Cerebellum (tissue), 4 donors: ENCODE measurements at places on chromosomes 6 and 20.

GRCh38 chr6:31035862-31036497, 25.7 kb downstream of the MUC22 start:
- DNase-seq: no peak

GRCh38 chr20:42553374-42553773, 636.3 kb downstream of the PTPRT start:
- no peak for DNase-seq

GRCh38 chr6:15269011-15269410, 23.1 kb downstream of the JARID2 start:
- DNase-seq: no peak

GRCh38 chr20:13042458-13042794, 33.7 kb downstream of the SPTLC3 start:
- no peak for DNase-seq

DNA sequence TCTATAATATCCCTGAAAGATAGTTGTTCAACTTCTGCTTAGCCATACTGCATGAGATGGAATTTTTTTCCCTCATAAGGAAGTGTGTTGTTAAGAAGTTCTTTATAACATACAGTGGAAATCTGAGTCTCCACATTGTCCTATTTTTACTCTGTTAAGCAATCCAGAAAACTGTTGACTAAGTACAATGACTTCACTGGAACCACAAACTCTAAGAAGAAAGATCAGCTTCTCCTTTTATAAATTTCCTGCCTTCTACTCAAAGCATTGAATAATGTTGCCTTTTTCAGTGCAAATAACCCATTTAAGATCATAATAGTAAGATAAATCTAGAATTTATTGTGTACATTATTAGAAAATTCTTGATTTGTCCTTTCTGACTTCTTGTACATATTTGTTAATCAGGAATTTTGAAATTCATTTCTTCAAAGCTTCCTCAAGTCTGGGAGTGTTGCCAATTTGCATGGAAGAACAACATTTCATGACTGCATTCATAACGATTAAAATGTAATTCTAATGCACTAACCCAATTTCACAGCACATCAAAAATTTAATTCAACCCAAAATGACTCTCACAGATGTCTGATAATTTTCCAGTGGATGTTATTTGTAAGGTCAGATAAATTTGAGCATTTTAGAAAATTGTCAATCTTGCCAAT, 45.6 kb upstream of the ANKEF1 start:
- DNase-seq: no peak
